Stimulated activated CD4-positive, alpha-beta T cell treated with anti-CD3 and anti-CD28 coated beads, Interleukin-4, amount 100 ng/mL, for 24 hours (primary cell): ENCODE measurements at places on chromosomes 4 and X.

DNA sequence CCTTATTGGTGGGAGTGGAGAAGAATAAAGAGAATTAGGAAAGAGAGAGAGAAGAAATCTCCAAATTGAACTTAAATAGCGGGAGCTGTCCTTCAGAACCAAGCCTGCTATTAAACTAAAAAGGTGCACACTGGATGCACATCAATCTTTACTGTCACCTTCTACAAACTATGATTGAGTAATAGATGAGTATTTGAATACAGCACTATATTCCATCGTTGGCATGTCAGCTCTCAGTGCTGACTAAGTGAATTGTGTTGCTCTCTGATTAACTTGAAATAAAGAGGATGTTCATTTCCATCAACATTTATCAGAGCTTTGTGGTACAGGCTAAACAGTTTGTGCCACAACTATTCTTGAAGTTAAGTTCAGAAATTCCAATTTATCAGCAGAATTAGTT is 143.7 kb upstream of the PABPC4L start:
- no peak for DNase-seq

DNA sequence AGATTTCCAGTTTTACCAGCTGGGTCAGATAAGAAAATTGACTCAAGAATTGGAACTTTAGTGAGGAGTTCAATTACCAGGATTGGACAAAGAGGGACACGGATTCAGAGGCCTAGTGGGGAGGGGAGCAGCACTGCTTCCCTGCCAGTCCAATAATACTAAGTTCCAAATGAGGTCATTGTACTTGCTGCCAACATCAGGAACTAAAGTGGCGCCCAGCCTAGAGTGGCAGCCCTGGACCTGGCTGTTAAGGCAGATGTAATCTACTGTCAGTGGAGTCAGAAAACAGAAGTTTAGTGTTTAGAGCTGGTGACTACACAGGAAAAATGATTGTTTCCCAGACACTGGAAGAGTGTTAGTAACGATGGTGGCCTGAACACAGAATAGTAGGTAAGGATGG is 42.7 kb upstream of the RAPGEF2 start:
- DNase-seq = no peak

GRCh38 chr4:47221721-47222120 is 190.4 kb downstream of the GABRB1 start:
- DNase-seq = no peak

GRCh38 chrX:97267396-97268181 is 383.9 kb downstream of the RPA4 start:
- no peak for DNase-seq

DNA sequence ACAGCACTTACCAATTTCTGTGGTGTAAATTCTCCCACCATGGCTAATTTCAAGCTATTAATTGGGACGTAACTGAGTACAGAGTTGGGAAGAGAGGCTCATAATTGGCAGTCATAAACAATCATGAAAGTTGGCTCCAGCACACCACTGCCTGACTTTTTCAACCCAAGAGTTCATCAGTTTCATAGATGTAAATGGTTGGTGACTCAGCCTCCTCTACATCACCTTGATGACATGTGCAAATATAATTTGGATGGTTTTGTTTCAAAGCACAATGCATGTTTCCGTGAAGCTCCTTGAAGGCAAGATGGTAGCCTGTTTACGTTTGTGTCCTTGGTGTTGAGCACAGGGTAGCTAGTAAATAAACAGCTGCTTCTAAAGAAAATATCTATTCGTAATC is 235.1 kb downstream of the LDB2 start:
- no peak for DNase-seq

DNA sequence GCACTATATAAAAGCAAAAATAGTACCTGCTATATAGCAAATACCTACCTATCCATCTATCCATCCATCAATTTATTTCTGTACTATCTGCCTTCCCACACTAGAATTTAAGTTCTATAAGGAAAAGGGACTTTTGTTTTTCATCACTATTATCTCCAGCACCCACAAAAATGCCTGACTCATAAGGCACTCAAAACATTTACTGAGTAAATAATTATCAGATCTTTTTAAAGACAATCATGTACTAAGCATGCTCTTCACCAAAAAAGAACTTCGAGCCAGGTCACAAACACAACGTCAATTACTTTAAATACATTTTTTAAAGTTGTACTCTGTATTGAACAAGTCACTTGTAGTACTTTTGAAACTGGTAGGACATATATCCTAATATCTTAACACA is 119.9 kb downstream of the FBXW7 start:
- DNase-seq = no peak

GRCh38 chr4:140556372-140557085 is 12.2 kb downstream of the UCP1 start:
- peak; percentile 49 for DNase-seq

GRCh38 chr4:26692014-26692726 is 108.3 kb downstream of the TBC1D19 start:
- no peak for DNase-seq

- DNase-seq = no peak
These were observed 157.6 kb downstream of the RASL11B start for GRCh38 chr4:53019485-53020382.

DNA sequence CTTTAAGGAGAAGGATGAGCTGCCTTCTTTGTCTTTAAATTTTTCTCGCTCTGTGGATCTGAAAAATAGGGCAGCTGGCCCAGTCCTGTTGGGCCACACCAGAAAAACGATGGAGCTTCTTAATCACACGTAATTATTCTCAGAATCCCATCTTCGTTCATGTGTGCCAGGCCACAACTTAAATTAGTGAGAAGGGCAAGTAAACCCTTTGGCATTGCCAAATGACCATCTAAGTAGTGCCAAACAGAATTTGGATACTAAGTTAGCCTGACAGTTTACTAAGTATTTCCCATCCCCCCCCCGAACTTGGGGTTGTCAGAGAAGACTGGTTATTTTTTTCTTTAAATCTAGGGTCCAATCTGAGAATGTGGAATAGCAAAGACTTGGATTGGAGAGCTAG is 62.0 kb downstream of the CASP3 start:
- DNase-seq = no peak

DNA sequence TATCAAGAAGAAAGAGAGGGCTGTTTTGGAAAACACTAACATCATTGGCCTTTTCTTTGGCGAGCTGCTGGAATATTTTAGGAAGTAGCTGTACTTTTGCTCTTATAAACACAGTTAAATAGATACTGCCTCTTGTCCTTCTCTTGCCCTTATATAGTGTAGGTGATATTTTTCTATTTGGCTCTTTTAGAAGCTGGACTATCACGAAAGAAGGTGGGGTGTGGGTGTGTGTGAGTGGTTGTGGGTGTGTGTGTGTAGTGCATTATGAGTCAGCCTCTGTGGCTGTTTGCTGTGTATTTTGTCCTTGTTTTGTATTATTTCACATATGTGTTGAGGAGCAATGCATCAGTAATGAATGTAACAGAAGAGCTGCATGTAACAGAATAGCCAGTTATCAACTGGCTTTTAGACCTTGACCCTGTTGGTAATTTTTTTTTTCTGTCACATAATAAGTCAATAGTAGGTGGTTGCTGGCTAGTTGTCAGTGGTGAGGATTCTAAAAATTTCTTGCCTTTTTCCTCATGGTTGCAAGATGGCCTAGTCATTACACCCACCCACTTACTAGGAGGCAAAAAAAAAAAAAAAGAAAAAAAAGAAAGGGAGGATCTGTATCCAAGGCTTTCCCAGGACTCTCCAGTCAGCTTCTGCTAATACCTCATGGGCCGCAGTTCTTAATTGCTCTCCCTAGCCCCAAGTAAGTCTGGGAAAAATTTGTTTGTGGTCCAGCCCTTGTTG is 23.8 kb downstream of the ARHGAP10 start:
- no peak for DNase-seq

- no peak for DNase-seq
These were observed 476.4 kb downstream of the AFF2 start for GRCh38 chrX:148976571-148977400.

DNA sequence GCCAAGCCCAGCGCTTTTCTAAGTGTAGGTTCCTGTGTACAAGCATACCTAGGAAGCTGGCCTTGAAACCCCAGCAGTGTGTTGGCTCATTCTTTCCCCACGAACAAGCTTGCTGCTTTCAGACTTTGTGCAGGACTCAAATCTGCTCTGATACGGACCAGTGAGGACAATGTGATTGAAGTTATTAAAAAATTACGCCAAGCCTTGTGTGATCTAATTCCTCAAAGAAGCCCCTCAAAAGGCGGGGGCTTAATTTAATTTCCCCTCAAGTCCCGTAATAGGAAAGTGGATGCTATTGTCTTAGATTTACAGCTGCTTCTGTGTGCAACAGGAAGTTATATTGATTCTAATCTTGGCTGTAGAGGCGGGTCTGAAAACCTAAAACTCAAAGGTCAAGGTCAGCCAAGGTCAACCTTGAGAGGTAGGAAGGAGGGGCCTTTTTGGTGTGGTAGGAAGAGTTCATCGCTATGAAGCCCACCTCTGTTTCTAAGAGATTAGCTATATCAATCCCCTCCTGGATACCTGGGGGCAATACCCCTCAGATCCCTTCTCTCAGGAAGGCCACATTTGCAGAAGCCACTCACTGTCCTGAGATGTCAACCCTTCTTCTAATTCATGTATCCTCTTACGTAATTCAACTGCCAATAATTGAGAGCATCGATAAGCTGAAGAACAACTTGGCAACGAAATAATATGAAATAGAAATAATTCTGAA is 45.1 kb downstream of the TBC1D9 start:
- DNase-seq = no peak

DNA sequence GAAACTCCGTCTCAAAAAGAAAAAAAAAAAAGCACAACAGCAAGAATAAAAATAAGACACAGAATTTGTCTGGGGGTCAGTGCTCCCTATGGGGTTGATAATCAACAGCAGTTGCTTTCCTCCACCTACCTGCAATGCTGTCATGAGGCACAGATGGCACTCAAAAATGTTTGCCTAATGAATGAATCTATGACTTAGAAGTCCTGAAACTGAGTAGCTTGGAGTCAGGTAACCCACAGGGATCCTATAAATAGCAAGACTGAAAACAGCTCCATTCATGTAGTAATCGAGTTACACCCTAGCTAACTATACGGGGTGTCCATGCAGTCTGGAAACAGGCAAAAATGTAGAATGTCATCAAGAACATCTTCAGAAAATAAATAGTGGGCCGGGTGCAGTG is 19.8 kb upstream of the DDX3X start:
- no peak for DNase-seq

- no peak for DNase-seq
These were observed 66.0 kb upstream of the IRF2 start for GRCh38 chr4:184540307-184540706.

DNA sequence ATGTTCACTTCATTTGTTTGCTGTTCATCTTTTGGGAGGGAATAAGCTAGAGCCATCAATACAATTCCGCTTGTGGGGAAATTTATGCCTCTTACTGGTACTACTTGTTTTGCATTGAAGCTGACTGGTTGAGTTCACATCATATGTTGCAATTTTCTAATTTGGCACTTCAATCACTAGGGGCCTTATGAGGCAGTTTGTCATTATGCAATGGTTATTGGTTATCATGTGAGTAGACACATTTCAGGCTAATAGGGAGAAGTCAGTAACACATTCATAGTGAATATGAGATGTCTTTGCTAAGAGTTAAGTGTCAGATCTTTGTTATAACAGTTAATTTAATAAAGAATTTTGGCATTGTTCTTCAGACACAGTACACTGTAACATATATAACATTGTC is 5.0 kb downstream of the RPL36A start:
- no peak for DNase-seq

DNA sequence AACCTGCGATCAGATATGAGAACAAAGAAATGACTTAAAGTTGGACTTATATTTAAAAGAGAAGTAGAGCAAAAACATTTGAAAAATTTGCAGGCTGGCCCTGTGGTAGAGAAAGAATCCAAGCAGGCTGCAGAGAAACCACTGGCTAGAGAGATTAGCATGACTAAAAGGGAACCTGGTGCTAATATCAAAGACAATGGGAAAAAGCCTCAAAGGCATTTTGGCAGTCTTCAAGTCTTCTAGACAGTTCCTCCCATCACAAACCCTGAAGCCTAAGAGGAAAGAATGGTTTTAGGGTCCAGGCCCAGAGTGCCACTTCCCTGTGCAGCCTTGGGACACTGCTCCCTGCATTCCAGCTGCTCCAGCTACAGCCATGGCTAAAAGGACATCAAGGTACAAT is 33.4 kb downstream of the KCTD8 start:
- no peak for DNase-seq

- no peak for DNase-seq
These were observed 173.5 kb upstream of the C1QTNF7 start for GRCh38 chr4:15254236-15254880.

GRCh38 chrX:10208281-10208856 is 51.6 kb downstream of the CLCN4 start:
- DNase-seq = no peak

- DNase-seq = no peak
These were observed 48.7 kb upstream of the CRMP1 start for GRCh38 chr4:5941601-5942000.

GRCh38 chrX:386768-387575 is at the start of gene PPP2R3B:
TSS of gene PPP2R3B (minus strand) at chrX:386907. CDS start at chrX:386691, 216 bp downstream.
- DNase-seq = peak; percentile 99

GRCh38 chr4:146585761-146586333 is 52.8 kb upstream of the POU4F2 start:
- DNase-seq = no peak

GRCh38 chr4:1998296-1998695 is 10.5 kb downstream of the NELFA start:
- no peak for DNase-seq

DNA sequence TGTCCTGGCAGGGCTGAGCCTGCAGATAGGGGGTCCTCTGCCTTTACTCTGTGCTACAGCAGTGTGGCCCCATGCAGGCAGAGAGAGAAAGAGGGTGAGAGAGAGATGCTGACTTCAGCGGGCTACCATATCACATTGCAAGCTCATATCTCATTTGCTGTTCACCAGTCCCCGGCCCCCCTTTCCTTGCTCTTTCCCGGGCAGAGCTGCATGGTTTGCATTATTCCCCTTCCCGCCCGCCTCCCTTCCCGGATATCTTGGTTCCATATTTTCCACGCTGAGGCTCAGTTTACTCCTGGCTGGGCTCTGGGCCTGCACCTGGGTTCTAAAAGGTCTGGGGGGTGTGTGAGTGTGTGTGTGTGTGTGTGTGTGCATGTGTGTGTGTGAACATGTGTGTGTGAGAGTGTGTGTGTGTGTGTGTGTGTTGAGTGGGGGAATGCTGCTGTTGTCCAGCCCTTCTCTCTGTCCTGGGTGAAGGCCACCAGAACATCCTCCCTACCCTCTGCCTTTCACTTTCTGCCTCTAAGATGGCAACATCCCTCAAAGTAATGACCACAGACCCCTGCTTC is 63.5 kb downstream of the PJA1 start:
- DNase-seq = no peak
